Cardiac fibroblast (primary cell): ENCODE measurements at places on chromosomes 5 and 9.
A peak's percentile ranks its signal among the peaks of the same experiment; 100 is the strongest.

DNA sequence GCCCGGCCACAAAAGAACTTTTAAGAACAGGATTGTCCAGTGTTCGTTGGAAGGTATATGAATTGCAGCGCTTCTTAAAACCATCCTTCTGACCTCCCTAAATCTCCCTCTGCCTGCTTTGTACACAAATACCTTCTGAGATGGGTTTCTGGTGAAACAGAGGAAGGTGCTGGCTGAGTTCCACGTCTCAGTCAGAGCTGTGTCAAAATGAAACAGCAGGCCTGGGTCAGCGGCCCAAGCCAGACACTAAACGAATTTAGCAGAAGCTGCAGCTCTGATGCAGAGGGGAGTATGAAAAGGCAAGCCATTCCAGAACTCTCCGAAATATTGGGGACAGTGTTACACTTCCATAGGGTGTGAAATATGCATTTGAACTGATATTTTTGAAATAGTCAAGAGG, 37.8 kb upstream of the CRB2 start:
- DNase-seq, result no peak

GRCh38 chr5:157196045-157196444, 15.4 kb downstream of the ITK start:
- no peak for DNase-seq

DNA sequence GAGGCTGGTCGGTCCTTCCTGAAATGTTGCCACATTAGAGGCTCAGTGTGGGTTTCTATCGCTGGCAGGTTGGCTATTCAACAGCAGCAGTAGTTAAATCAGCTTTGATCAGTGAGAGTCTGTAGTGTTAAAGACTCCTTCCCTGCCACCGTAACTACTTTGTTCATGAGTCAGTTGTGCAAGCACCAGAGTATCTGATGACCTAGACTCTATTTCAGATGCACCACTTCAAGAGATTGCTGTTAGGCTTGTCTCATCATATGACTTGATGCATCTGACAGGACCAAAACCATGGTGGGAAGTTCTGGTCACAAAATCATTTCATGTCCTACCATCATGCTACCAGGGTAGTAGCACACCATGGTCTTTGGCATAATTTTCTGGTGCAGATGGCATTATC, 482.7 kb upstream of the MPDZ start:
- no peak for DNase-seq

- no peak for DNase-seq
Measured at GRCh38 chr5:141121985-141122384, 367 bp downstream of the PCDHB4 start.

DNA sequence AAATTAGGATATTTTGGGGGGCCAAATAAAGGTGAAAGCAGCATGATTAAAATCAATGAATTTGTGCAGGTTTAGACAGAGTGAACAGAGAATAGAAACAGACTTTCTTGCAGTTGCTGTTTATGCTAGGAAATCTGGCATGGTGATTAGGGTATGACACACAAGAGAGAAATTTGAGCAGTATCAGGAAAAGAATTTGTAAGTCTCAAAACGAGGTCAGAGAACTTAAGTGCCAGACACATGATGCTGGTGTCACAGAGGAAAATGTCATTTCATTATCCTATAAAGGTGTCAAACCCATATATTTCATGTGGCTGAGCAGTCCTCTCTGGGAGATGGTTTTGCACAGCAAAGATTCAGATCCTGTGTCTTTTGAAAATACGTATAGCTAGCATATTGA, 15.7 kb downstream of the LVRN start:
- DNase-seq, result peak; percentile 81

DNA sequence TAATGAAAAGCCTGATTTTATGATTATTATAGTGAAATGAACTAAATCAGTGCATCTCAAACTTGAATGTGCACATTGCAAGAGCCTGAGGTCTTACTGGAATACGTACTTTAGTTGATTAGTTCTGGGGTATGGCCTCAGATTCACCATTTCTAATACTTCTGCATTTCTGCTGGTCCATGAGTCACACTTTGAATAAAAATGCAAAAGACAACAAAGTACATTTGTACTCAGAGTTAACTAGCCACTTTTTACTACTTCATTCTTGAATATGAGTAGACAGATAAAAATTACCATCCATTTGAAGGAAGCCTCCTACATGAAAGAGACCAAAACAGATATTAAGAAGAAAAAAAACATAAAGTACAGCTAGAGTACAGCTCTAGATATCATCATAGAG, 27.1 kb upstream of the PRR16 start:
- peak; percentile 56 for DNase-seq

GRCh38 chr9:6667633-6668280, 22.2 kb upstream of the GLDC start:
- DNase-seq, result peak; percentile 50

DNA sequence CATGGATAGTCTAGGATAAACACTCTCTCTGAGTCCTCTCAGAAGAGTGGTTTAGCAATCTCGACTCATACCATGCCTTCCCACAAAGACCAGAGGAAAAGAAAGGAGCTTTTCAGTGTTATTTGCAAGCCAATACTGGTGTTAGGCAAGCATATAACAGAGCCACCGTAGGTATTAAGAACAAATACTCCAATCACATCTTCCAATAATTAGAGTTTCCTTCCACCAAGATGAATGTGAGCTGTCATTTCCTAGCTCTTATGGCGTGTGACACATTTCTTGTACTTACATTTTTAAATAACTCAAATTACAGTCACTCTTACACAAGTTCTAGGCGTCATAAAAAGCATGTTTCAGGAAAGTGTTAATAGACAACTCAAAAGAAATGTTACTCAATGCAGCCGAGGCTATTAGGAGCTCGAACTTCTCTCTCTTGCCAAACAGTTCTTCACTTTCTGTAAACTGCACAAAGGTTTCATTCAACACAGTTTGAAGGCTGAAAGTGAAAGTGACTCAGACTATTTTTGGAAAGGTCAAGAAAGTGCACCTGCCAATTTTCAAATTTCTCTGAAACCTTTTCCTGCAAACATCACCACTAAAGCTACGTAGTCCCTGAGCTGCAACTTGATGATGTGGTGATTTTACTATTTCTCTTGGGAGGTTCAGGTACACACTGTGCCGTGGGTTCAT, 153.8 kb downstream of the AUH start:
- DNase-seq, result peak; percentile 86

DNA sequence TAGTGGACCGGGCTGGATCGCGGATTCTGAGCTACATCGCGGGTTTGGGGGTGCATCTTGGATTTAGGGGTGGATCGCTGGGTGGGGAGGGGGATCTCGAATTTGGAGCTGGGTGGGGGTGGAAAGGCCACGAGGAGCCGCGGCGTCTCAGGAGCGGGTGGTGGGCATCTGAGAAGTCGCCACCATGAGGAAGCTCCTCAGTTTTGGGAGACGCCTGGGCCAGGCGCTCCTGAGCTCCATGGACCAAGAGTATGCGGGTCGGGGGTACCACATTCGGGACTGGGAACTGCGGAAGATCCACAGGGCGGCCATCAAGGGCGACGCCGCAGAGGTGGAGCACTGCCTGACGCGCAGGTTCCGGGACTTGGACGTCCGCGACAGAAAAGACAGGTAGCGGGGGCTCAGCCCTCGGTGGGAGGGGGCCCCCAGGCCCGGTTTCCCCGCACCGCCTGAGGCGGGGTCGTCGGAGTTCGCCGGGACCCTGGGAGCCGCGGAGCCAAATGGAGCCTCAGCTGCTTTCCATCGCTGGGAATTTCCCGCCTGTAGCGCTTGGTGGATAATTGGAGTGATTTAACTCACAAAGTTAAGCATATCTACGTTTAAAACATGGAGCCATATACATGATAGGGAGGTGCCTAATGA, 376 bp downstream of the ANKRD18B start:
- DNase-seq, result no peak
